CD4-positive, alpha-beta T cell treated with Interleukin-4 for 1 hour (primary cell): ENCODE measurements at places on chromosomes 6 and 20.

GRCh38 chr6:21522143-21522747 lies 71.3 kb upstream of the SOX4 start:
- DNase-seq, result no peak

DNA sequence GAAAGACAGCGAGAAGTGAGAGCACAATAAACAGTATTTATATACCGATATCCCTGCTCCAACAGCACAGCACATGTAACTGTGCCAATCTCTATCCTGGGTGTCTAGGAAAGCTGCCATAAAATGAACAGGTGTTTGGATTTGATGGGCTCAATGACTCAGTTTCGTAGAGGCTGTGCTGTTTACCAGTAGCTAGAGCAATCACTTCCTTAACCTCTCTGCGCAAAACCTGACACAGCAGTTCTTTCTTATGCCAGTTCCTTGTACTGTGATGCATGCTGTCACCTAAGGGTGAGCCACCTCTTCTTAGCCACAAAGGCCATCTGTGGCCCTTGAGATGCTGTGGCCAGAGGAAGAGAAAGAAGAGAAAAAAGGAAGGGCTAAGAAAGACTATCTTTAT lies 59.3 kb downstream of the SHPRH start:
- DNase-seq, result no peak

- no peak for DNase-seq
Measured at GRCh38 chr6:113999284-113999683, 28.3 kb upstream of the HDAC2 start.

GRCh38 chr6:679282-679681 lies 13.7 kb downstream of the EXOC2 start:
- DNase-seq, result no peak

DNA sequence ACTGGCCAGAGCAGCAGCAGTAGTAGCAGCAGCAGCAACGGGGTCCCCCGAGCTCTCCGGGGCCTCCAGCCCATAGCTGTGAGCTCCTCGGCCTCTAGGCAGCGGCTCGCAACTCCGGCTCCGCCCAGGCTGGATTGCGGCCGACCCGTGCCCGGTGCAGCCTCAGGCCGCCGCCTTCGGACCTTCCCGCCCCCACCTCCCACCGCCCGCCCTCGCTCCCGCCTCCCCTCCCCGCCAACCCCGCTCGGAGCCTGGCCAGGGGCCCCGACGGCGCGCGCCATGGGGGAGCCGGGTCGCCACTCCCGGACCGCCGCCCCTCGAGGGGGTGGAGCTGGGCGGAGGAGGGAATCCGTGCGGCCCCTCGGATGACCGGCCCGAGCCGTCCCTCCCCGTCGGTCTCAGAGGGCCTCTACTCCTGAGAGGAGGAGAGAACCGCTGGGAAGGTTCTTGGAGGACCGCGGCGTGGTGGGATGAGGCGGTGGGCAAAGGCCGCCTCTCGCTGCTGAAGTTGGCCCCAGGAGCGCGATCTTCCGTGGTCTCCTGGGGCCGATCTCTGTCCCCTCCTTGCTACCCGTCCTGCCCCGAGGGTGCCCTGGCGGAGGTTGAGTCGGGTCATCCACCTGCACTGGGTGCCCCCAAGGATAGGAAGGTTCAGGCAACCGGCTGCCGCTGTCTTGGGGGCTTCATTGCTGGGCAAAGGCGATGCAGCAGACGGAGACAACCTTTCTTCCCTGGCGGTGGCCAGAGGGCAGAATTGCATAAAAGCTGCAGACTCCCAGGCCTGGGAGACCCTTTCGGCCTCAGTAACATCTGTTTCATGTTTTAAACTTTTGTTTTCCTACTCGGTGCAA lies at the start of gene ADAM33:
Gene ADAM33 (minus strand): TSS at position 80 of the 851 bp plus-strand sequence. CDS start 6 bp downstream, at position 74.
- no peak for DNase-seq

GRCh38 chr6:4485735-4486134 lies 290.5 kb upstream of the CDYL start:
- DNase-seq, result no peak

DNA sequence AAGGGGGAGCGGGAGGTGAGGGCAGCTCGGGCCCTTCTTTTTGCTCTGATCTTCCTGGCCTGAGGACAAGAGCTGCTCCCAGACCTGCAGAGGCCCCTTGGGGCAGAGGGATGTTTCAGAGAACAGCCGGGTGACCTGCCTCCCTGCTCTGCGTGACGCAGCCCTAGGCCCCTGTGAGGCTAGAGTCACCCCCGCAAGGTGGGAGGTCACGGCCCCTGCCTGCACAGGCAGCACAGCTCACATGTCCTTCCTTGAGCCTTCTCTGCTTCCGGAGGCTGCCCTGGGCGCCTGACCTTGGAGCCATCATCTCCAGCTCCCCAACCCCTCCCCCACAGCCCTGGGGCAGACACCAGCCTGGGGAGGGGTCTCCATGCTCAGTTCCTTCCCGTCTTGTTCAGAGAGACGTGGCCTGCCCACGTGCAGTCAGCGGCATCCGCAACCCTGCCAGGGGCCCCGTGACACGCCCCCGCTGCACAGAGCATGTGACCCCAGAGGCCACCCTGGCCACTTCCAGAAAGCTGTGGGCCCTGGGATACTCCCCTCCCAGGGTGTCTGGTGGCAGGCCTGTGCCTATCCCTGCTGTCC lies at the start of gene BIRC7:
Gene BIRC7 (plus strand): TSS at position 507 of the 585 bp plus-strand sequence. CDS start 192 bp downstream, outside the sequence.
- no peak for DNase-seq

- DNase-seq, result no peak
Measured at GRCh38 chr6:42509765-42510164, 54.1 kb upstream of the UBR2 start.

DNA sequence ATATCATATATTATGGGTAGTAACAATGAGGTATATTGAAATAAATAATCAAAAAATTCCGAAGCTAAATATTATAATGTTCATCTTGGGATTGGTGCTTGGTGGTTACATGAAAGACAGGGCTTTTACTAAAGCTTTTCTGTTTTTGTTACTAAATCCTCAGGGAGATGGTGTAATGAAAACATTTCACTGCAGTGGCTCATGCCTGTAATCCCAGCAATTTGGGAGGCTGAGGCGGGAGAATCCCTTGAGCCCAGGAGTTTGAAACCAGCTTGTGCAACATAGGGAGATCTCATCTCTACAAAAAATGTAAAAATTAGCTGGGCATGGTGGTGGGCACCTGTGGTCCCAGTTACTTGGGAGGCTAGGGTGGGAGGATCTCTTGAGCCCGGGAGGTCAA lies 42.9 kb downstream of the AFG1L start:
- no peak for DNase-seq

- no peak for DNase-seq
Measured at GRCh38 chr6:7640607-7641577, 50.9 kb downstream of the SNRNP48 start.

DNA sequence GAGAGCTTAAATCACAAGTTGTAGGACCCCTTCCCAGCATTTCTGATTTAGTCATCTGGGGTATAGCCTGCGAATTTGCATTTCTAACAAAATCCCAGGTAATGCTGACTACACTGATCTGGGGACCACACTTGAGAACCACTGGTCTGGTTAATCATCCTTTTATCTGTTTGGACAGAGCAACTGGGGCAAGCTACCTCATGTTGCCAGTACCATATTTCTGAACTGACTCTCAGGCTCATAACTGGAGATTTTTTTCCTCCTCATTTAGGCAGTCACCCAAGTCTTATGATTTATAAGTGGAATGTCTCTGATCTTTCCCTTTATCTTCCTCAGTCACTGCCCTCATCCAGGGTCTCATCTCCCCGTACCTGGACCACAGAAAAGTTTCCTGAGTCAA lies 12.0 kb upstream of the GTF3C6 start:
- no peak for DNase-seq

DNA sequence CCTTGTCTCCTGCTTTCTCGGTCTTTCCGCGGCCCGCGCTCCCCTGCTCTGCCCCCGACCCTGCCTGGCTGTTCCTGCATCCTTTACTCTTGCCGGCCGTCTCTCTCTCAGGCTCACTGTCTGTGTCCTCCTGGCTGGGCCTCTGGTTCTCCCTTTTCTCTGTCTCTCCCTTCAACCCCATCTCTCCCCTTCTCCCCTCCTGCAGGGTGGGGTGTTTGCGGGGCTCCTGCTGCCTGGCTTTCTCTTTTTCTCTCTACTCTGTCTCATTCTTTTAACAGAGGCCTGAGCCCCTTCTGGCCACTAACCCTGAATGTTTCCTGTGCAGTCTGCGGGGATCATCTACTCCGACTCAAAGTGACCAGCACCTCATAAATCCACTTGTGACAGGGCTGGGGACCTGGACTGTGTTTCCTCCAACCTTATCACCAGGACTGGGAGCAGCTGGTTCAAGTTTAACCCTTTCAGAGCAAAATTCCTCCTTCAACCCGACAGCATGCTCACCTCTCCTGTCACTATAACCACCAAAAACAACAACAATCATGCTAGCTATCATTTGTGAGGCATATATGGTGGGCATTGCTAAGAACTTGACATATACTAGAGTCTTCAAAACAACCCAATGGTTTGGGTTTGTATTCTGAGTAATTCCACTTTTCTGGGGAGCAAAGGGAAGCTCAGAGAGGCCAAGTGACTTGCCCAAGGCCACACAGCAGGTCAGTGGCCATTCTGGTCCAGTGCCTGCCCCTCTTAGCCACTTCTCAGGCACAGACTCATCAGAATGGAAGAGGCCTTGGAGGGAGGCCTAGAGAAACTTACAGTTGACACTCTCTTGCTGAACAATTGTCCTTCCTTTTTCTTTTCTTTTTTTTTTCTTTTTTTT lies 811 bp upstream of the RSPO4 start:
- no peak for DNase-seq

DNA sequence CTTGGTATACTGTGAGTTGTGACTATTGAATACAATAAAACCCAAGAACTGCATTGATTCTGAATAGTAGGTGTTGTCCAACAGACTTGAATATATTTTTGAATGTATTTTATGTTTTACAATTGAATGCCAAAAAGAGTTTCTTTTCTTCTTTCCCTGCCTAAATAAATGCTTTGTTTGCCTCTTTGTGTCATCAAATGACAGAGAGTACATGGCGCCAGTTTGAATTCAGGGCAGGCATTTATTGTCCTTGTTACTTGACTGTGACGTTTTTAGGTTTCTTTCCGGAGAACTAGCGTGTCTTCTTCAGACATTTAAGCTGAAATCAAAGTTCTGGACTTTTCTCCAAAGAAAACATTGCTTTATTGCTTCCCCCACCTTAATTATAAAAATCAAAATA lies 16.6 kb downstream of the KIF3B start:
- no peak for DNase-seq

GRCh38 chr20:21033817-21034216 lies 72.3 kb downstream of the LINC00237 start:
- DNase-seq, result no peak

DNA sequence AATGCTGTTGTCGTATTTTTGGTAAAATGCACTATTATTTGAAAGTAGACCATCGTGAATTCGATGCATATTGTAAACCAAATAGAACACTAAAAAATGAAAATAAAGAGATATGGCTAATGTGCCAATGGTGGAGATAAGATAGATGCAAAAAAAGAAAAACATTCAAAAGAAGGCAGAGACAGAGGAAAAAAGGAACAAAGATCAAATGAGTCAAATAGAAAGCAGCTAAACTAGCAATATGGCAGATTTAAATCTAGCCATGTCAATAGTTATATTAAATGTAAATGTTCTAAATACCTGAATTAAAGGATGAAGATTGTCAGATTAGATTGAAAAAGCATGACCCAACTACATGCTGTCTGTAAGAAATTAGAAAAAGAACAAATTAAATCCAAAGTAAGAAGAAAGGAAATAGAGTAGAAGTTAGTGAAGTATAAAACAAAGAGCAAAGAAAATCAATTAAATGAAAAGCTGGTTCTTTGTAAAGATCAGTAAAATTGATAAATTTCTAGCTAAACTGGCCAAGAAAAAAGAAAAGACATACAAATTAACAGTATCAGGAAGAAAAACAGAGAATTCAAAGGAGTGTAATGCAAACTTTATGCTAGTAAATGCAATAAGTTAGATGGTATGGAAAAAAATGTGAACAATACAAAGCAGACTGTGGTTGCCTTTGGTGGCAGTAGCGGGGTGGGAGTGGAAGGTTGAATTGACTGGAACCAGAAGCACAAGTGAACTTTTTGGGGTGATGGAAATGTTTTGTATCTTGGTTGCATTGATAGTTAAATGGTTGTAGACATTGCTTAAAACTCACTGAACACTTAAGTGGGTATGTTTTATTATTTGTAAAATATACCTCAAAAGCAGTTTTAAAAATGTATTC lies 44.8 kb downstream of the PTPN1 start:
- DNase-seq, result no peak

GRCh38 chr6:113697632-113698410 lies 159.3 kb upstream of the MARCKS start:
- DNase-seq, result no peak

DNA sequence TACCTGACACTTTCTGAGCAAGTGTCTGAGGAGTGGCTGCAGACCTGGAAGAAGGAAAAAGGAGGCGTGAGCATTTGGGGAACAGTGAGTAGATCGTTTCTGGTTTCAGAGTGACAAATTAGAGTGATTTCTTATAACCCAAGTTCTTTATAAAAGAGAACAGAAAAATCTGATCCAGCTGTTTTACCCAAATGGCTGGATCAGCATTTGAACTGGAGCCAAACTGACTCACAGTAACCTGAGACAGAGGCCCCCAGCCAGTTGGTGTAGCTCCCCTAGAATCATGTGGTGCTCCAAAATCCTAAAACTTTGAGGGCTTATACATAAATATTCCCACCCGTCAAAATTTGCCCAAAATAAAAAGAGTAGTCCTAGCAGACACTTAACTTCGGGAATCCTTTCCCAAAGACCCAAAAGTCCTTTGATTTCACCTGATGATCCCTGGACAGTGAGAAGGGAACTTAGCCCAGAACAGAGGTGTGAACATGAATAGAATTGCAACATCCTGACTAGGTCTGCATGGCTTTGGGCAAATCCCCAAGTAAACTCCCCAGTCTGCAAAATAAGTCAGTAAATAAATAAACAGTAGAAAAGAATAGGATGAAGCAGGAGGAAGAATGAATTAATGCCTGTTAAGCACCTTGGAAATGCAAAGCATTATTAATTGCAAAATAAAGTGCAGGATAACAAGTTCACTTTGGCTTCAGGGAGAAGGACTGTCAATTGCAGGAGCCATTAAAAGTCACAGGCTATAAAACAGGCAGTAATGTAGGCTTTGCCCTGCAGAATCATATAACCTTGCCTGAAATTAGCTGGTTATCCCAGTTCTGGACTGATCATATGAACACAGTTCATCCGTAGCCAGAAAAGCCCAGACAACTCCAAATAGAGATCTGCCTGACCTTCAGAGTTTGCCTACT lies 262.0 kb upstream of the JARID2 start:
- no peak for DNase-seq

- DNase-seq, result no peak
Measured at GRCh38 chr6:27669624-27670301, 196.9 kb upstream of the ZNF184 start.

GRCh38 chr6:34070315-34071135 lies 75.4 kb downstream of the GRM4 start:
- DNase-seq, result no peak

DNA sequence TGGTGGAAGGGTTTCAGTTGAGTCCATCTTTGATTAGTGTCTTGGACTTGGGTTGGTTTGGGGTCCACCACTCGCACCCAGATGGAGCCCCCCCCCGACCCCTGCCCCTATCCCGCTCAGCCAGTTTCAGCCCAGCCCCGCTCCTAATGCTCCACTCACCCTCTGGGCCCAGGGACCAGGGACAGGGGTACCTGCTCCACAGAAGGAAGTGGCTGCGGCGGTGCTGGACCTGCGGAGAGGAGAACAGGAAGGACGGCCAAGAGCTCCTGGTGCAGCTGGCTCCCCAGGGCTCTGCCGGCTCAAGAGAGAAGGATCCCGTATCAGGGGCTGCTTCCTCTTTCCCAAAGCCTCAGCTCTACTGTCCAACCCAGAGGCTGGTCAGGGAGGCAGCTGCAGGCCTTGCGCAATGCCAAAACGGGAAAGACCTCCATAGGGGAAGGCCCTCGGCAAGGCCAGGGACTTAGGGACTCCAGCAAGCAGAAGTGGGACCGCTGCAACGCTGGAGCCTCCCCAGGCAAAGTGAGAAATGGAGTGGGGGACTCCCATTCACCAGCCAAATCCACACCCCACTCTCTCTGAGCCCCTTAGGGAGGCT lies at the start of gene SIGLEC1:
Gene SIGLEC1 (minus strand): TSS at position 322 of the 595 bp plus-strand sequence. CDS start 5,472 bp downstream, outside the sequence.
- DNase-seq, result peak; percentile 66
